ENCODE measurements at places on chromosomes 12 and 14.

- DNase-seq = no peak
Observed at GRCh38 chr14:38135106-38135867, 72.4 kb upstream of the SSTR1 start.

- no peak for DNase-seq
Observed at GRCh38 chr12:118035190-118036041, 18.9 kb downstream of the RFC5 start.

GRCh38 chr14:94888121-94888520 lies 118.2 kb upstream of the GSC start:
- no peak for DNase-seq

DNA sequence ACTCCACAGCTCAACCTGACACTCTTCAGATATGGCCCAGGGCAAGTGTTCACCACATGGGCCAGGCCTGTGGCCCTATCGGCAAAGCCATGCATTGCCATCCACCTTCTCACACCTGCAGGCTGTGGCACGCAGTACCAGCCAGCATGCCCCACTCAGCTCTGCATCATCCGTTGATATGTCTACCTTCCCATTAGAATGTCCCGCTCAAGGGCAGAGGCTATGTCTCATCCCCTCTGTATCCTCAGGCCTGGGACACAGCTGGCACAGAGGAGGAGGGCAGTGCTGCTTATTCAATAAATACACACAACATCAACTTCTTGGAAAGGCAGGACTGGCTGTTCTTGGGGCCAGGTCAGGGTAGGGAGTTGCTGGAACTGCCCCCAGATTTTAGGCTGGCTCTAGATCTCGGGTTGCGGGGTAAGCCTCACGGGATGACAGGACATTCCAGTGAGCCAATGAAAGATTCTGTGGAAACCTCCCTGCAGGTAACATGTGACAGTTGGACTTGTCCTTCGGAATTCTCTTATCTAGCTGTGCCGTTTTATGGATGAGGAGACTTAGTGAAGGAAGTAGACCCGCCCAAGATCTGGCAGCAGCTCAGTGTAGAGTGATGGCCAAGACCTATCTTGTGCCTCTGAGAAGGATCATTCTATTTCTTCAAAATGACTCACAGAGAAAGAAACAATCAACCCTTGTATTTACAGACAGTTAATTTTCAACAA lies 25.6 kb downstream of the SYNE3 start:
- no peak for DNase-seq

DNA sequence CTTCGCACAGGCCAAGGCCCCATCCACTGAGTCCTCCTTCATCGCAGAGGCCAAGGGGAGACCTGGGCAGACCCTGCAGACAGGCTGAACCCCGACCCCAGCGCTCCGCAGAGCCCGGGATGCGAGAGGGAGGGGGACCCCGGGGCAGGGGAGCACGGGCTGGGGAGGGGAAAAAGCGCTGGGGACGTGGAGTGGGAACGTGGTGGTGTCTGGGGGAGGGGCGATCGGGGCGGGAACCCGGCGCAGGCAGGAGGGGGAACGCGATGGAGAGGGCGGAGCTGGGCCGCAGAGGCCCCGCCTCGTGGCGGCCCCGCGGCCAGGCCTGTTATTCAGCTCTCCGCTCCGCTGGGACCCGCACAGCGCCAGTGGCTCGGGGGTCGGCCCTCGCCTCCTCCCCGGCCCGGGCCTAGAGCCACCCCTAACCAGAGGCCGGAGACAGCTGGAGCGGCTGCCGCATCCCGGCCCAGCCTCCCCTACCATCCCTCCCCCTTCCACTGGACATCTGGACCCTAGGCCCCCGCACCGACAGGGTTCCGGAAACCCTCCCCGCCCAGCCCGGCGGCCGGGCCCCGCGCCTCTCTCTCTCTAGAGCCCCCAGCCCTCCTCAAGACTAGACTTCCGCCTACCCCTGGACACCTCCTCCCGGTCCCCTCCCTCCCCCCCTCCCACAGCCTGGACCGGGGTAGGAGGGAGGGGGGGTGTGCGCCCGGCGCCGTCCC lies at the start of gene ARHGEF25:
ARHGEF25 (plus strand) TSS at position 328 of the 719 bp plus-strand sequence. CDS start 460 bp downstream, outside the sequence.
- no peak for DNase-seq

- no peak for DNase-seq
Observed at GRCh38 chr12:6613015-6613775, 6.0 kb upstream of the CHD4 start.

DNA sequence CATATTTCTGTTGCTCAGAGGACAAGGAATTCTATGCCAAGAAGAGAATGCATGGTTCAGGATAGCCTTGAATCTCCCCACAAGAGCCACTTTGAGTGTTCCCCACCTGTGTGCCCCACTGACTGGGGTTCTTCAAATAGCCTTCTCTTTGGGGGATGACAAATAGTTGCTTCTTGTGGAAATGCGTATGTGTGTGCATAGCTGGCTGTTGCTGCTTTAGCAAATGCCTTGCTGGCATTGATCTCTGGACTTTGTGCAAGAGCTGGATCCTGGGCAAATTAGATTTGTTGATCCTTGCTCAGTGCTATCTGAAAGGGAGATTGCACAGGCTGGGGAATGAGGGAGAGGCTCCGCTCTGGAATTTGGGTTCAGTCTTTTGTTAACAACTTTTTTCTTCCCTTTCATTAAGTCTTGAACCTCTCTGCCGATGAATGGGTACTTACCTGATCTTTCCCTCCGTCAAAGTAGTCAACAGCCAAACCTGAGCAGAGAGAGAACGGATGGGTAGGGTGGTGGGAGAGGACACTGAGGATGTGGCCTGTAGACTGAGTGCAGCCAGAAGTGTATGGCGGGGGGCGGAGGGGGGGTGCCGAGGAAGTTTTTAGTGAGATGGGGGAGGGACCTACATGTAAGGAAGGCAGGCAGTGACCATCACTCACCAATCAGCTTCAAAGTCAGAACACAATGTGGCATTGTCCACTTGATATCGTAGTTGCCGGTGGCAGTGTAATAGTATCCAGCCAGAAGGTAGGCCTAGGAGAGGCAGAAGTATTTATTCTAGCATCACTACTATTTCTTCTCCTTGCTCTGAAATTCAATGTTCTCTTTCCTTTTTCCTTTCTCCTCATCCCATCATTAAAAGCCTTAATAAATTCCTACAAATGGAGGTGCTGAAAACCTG lies 10.7 kb downstream of the EMG1 start:
- no peak for DNase-seq

- no peak for DNase-seq
Observed at GRCh38 chr14:70893062-70893845, 14.0 kb upstream of the PCNX1 start.

DNA sequence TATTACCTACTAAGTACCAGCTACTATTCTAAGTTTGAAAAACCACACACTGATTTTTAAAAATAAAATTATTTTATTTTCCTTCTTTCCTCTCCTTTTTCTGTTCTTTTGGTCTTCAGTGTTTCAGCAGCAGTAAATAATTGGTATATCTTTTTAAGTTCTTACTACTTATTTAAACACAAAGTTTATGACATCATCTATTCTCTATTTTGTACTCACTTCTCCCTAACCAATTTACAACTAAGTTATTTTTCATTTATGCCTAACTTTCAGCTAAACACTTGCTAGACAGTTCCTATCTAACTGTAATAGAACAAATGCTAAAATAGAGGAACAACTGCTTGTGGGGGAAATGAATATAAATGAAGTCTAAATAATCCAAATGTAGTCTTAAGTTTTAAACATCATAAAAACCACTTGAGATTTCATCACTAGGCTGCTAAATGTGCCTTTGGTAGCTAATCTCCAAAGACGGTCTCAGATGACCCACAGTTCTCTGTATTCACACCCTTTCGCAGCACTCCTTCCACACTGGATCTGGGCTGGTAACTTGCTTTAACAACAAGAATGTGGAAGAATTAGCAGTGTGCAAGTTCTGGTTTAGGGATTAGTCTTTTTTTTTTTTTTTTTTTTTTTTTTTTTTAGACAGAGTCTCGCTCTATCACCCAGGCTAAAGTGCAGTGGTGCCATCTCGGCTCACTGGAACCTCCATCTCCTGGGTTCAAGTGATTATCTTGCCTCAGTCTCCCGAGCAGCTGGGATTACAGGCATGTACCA lies 41.0 kb downstream of the TFCP2 start:
- DNase-seq = no peak

- DNase-seq = no peak
Observed at GRCh38 chr12:15608941-15609340, 180.2 kb downstream of the EPS8 start.

DNA sequence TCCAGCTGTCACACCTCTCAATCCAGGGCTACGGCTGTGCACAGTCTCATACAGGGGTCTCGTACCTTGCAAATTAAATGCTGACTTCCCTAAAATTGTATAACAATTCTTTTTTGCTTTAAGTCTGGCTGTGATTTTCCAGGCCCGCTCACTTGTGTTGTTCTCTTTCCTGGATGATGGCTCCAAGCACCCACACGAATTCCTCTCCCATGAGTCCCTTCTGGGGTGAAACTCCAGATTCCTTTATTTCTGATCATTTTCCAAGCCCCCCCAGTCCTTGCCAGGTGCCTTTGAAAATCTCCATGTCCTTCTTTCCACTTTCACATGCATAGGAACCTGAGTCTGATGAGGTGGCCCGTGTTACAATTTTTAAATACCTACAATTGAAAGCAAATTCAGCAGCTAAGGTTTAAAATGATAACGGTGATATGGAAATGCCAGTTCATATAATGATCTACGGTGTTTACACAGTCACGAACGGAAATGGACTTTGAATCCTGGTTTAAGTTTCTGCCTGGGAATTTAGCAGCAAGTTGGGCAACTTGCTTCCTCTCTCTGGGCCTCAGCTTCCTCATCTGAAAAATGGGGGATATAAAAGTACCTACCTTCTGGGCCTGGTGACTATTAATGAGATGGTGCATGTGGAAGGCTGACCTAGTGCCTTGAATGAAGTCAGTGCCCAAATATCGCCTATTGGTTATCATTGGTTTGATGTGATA lies 85.5 kb downstream of the STAB2 start:
- DNase-seq = no peak

DNA sequence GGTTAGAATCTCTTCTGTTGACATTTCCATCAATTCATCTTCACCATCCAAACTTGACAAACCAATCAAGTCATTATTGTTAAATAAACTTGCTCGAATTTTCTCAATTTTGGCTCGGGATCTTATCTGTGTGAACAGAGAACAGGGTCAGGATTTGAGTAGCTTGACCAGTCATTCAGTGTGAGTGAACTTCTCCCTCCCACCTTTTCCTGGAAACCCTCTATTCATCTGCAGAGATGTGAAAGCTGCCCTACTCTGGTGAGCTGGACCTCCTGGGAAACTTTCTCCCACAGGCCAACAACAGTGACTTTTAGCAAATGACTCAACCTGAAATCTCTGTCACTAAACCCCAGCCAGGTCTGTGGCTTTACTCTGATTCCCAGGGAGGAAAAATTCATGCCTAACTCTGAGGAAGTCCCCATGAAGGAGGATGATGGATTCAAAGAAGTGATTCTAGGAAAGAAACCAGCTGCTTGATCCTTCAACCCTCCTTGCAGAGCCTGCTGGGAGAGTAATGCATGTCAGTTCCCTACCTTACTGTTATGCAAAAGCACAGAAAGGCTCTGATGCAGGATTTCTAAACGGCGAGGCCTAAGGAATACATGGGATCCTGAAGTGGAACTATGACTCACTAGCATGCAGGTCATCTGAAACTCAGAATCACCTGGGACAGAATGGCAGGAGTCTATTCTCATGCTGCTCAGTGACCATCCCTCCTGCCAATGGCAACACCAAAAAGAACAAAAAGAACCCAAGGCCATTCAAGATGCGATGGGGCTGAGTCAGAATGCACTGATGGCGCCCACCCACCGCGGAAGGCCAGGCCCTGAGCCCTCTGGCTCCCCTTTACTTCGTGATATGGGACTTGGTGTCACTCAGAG lies 58.0 kb downstream of the TRAFD1 start:
- no peak for DNase-seq

DNA sequence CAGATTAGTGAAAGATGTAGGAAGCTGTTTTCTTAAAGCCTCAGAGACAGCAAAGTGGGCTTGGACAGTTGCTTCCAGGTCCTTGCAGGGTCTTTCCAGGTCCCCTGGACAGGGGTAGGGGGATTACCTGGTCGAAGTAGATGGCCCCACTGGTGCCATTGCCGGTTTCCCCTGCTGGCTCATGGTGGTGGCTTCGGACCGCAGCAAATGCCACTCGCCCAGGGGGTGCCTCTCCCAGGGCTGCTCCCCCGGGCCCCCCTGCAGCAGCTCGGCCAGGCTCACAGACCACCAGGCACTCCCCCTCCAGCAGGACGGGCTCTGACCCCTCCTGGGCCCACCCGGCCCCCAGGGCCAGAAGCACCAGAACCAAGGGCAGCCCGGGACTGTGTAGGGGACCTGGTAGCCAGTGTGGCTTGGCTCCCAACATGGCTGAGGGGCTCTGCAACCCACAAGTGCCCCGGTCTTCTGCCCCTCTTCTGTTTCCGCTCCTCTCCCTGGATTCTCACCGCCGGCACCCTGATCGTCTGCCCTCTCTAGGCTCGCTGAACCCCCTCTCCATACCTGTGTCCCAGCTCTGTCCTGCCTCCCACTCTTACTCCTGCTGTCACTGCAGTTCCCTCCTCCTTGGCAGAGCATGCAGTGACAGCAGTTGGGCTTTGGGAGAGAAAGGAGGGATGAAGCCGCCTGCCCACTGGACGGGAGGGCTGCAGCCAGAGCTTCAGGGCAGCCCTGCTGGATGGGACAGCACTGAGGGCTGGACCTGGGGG lies 657 bp downstream of the CBLN3 start:
- no peak for DNase-seq

GRCh38 chr14:95199298-95199983 lies 42.1 kb upstream of the DICER1 start:
- no peak for DNase-seq

DNA sequence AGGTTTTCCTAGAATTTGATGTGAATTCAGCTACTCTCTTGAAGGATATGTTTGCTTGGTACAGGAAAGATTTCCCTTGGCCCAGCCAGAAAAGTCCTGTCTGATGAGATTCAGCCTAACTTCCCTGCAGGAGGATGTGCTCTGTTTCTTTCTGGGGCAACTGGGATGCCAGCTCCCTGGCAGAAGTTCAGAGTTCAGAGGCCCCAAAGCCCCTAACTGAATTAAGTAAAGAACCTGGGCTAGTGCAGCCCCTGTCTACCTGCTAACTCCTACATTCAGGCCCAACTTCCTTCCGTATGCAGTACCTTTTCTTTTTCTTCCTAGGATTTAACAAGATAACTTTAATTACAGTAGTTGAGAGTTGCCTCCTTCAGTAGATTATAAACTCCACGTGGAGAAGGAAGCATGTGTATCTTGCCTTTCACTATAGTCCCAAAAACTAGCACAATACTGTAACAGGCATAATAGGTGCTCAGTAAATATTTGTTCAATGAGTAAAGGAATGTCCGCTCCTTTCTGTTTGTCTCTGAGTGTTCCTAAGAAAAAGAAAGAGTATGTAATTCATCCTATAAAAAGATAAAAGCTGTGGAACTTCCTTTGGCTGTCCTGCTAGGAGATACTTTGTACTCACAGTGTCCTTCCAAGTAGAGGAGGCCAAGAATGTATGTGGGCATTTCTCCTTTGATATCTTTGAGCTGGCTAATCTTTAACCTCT lies 141.0 kb downstream of the SLC8A3 start:
- DNase-seq = no peak

DNA sequence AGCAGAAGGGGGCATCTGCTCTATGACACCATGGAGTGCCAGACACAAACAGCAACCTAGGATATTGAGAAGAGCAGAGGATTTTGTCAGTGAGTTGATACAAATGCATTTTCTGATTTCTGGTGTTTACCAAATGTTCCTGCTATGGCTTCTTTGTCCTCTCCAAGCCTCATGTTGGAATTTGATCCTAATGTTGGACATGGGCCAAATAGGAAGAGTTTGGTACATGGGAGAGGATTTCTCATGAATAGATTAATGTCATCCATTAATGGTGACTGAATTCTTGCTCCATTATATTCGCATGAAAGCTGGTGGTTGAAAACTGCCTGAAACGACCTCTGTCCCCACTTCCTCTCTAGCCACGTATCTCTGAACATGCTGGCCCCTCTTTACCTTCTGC lies 1002.2 kb upstream of the FLRT2 start:
- DNase-seq = no peak
